ENCODE measurements at places on chromosomes 6 and 20.

DNA sequence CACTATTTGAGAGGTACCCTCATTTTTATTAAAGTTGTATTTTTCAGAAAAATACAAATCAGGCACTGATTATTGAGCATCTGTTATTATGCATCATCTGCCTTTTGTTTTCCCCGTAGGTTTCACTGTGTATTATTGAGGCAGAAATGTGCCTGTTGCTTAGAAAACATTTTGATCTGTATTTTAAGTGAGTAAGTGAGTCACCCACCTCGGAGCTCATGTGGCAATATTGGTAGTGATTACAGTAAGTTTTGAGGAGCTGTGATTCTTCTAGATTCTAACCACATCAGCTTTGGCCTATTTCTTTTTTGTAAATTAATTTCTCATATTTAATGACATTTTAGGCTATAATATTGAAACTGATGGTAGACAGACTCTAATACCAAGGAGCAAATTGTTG lies 59.6 kb upstream of the LAMP5 start:
- DNase-seq, result peak; percentile 4

DNA sequence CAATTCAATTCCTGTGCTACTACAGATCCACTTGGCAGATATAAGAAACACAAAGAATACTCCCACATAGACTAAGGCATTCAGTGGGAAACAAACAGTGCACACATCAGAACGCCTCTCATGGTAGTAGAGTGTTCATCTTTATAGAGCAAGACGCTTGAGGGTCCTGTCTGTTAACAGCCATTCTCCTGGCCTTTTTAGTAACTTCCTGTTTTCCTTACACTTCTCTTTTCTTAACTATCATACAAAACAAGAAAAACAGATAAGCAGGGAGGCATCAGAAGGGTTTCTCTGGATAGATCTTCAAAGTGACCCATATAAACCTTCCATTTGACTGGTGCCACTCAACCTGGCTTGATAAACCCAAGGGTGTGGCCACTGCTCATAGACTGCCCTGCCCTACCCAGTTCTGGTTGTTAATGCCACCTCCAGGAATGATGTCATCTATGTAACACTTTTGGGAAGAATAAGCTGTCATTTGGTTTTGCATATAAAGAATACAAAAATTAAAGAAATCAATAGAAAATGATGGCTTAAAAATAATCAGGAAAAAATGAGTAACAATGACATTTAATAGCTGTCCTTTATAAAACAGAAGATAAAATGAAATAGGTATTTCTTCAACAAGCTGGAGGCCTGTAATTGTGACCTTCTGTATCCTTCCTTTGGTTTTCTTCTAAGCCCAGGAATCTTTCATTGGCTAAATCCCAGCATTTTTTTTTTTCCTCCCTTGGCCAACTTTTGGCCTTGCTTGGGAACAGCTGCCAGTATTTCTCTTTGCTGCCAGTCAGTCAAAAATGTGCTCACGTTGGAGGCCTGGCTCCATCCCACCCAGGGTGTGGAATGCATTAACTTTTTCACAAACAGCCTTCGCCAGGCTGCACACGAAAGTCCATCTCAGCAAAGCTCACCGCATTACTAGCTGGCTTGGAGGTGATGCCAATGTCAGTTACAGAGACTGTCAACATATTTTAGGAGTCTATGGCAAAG lies 103.5 kb downstream of the GJA10 start:
- no peak for DNase-seq

DNA sequence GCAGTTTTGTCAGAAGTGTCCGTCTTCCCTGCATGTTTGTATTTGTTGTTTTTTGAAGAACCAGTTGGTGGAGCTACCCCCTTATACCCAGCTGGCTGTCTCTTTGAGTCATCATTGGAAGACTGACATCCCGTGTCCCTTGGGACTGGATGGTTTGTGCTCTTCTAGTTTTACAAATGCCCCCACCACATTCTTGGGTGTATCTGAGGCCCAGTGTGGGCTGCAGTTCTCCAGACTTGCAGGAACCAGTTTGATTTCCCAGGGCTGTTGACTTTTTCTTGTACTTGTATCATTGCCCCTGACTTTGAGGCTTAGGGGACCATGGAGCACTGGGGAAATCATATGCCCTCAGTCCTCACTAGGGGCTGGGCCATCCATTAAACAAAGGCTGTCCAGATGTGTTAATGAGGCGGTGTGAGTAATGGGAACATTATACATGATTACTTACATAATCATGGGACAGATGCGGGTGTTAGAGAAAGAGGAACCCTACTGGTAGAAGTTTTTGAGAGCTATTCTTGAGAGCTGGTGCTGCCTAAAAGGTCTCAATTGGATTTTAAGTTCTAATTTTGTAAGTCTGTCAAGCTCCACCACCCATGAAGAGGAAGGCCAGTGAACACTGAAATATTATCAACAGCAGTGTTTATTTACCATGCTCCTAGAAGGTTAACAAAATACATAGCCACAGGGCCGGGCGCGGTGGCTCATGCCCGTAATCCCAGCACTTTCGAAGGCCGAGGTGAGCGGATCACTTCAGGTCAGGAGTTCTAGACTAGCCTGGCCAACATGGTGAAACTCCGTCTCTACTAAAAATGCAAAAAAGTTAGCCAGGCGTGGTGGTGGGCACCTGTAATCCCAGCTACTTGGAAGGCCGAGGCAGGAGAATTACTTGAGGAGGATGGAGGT lies 8.5 kb downstream of the JARID2 start:
- peak; percentile 33 for DNase-seq

DNA sequence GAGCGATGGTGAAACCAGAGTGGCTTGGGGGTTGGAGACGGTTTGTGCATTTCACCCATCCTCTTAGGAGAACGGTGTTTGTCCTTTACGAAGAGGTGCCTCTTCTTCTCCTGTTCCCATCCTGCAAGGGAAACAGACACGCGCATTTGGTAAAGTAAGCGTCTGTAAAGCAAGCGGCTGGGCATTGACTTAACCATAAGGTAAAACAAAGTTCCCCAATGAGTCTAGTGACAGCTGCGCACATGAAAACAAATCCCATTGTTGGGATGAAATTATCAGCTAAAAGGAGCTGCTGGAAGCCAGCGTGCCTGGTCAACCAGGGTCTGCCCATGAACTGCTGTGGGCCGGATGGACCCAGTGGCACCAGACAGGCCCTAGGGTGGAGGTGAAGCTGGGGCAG lies 5.8 kb downstream of the BHLHE23 start:
- DNase-seq, result no peak

GRCh38 chr6:88115307-88115706 lies 50.8 kb downstream of the CNR1 start:
- DNase-seq, result no peak

DNA sequence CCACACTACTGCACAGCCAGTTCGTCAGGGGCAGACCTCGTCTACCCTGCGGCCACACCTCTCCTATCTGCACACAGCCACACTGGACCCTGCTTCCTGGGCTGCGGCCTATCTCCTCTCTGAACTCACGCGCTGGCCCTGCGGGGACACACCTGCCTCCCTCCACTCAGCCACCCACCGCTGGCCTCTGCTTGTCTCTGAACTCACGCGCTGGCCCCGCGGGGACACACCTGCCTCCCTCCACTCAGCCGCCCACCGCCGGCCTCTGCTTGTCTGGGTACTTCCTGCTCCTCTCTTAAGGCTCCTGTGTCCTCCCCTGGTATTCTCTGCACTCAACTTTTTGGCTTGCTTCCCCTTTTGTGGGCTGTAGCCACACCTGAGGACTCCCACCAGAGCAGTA lies 52.3 kb downstream of the HUS1B start:
- DNase-seq, result no peak

- DNase-seq, result peak; percentile 22
These were observed 25.7 kb downstream of the TCF15 start for GRCh38 chr20:584161-584970.
